ENCODE measurements at places on chromosomes 6 and 20.

DNA sequence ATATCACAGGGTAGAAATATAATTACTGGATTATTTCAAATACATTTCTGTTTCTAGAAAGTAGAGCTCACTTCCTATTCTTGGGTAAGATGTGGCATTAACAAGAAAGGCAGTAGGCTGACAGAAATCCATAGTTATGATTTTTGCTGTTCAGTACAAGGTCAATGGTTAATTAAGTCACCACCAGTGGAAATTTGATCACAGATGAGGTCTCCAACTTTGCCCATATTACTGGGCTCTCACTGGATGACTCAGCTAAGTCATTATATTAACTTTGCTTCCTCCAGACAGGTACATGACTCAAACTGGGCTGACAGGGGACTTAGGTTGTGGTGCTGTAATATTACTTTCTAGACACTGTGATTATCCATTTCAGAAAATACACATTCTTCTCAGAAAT, 212.4 kb downstream of the GRIK2 start:
- H3K4me3 ChIP-seq = no peak overlapping the region
- no peaks in the 10 kb centered on the region for H3K27me3 ChIP-seq
- H3K36me3 ChIP-seq = no peaks in the 10 kb centered on the region

DNA sequence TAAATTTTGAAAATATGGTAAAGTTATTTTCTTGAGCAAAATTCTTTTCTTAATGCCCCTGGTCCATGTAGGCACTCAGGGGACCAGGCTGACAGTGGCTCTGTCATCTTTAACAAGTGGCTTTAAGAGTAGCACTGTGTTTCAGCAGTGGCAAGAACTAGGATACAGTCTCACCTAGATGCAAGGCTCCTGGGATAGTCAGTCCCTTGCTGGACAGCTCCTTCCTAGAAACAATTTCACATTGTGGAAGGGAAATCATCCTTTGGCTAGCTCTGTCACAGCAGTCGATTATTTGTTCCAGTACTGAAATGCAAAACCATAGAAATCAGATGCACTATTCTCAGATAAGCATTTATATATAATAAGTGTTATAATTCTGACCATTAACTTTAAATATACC, 175.4 kb upstream of the KCNQ5 start:
- no peaks in the 10 kb centered on the region for H3K4me1 ChIP-seq
- H3K4me3 ChIP-seq = no peak overlapping the region
- H3K36me3 ChIP-seq = no peaks in the 10 kb centered on the region
- no peak overlapping the region for H3K27ac ChIP-seq
- no peaks in the 10 kb centered on the region for H3K27me3 ChIP-seq

DNA sequence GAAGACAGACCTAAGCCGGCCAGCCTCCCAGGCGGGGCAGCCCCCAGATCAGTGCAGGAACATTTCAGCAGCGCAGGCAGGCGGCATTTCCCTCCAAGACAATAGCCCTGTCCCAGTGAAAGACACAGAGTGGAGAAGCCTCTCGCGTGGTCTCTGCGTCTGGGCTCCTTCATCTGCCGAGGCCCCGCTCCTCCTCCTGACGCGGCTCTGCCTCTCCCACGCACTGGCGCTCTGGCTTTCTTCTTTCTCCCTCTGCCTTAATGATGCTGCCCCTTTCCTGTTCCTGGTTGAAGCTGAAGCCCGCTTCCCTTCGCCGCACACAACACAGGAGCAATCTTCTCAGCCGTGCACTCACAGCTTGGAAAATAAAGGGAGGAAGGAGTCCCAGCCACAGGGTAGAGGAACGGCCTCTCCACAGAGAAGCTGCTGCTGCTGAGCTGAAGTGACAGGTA, 347.5 kb downstream of the CDH4 start:
- no peaks in the 10 kb centered on the region for H3K36me3 ChIP-seq
- H3K27ac ChIP-seq = no peak overlapping the region
- H3K4me1 ChIP-seq = no peaks in the 10 kb centered on the region
- DNase-seq = no peak

DNA sequence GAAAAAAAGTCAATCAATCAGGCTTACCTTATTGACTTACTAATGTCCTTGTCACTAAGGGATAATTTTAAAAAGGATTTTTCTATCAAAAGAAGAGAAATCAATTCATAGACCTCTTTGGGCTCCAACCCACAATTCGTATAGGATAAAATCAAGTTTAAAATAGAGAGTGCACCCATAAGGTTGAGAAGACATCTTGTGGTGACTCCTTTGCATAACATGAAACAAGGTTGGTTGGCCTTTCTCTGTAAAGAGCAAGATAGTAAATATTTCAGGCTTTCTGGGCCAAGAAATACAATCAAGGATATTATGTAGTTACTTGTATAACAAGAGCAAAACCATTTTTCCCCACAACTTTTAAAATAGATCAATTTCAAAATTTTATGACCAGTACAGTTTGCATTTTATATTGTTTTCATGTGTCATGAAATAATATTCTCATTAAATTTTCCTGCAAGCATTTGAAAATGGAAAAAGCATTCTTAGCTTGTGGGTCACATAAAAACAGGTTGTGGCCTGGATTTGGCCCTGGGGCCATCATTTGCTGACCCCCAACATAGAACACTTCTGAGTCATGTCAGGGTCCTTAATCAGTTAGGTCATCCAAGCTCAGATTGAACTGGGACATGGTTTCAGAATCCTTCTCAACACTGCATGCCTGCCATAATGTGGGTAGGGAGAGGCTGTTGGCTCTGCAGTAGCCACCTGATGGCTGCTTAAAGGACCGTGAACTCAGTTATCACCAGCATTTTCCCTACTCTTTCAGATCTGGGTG, 76.7 kb downstream of the MYB start:
- DNase-seq = no peak
- H3K4me3 ChIP-seq = no peak overlapping the region
- H3K36me3 ChIP-seq = no peaks in the 10 kb centered on the region
- H3K27me3 ChIP-seq = no peaks in the 10 kb centered on the region

DNA sequence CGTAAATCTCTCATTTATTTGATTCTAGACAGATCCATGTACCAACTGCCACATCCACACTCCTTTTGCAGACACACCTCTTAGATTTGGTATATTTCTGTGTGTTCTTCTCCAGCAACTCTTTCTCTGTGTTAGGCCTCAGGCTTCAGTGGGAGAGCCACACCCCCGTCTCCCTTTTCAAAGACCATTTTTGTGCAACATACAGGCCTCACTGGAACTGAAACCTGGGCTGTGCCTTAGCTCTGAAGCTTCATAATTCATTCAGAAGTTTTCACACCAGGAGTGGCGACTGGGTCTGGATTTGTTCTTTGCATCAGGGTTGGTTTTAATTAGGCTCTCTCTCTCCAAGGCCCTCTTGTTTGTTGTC, 170.2 kb downstream of the THBS2 start:
- H3K4me3 ChIP-seq = no peak overlapping the region
- no peaks in the 10 kb centered on the region for H3K4me1 ChIP-seq
- DNase-seq = no peak
- no peaks in the 10 kb centered on the region for H3K36me3 ChIP-seq
- H3K27me3 ChIP-seq = no peaks in the 10 kb centered on the region

- DNase-seq = no peak
- no peaks in the 10 kb centered on the region for H3K27me3 ChIP-seq
- H3K4me3 ChIP-seq = no peak overlapping the region
These were observed 51.1 kb downstream of the GTF2H5 start for GRCh38 chr6:158219228-158219627.

DNA sequence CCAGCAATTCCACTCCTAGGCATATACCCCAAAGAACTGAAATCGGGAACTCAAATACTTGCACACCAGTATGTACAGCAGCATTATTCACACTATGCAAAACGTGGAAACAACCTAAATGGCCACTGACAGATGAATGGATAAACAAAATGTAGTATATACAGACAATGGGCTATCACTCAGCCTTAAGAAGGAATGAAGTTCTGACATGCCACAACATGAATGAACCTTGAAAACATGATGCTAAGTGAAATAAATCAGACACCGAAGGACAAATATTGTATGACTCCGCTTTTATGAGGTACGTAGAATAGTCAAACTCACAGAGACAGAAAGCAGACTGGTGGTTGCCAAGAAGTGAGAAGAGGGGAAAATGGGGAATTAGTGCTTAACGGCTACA, 59.1 kb upstream of the CCN6 start:
- no peak for DNase-seq
- H3K27me3 ChIP-seq = no peaks in the 10 kb centered on the region
- H3K4me3 ChIP-seq = no peak overlapping the region
- no peaks in the 10 kb centered on the region for H3K36me3 ChIP-seq
- no peaks in the 10 kb centered on the region for H3K4me1 ChIP-seq
- H3K27ac ChIP-seq = no peak overlapping the region

DNA sequence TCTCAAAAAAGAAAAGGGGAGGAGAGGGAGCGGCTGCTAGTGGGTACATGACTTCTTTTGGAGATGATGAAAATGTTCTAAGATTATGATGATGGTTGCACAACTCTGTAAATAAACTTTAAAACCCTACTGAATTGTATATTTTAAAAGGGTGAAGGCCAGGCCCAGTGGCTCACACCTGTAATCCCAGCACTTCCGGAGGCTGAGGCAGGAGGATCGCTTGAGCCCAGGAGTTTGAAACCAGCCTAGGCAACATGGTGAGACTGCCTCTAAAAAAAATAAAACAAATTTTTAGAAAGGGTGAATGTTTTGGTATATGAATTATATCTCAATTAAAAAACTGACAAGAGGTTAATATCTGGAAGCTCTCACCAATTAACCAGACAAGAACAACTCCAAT, 45.4 kb downstream of the BAK1 start:
- H3K4me3 ChIP-seq = no peak overlapping the region
- no peaks in the 10 kb centered on the region for H3K27me3 ChIP-seq
- no peaks in the 10 kb centered on the region for H3K36me3 ChIP-seq
- H3K27ac ChIP-seq = no peak overlapping the region

- H3K36me3 ChIP-seq = no peaks in the 10 kb centered on the region
- no peaks in the 10 kb centered on the region for H3K27me3 ChIP-seq
- H3K4me1 ChIP-seq = no peaks in the 10 kb centered on the region
- no peak overlapping the region for H3K4me3 ChIP-seq
These were observed 10.2 kb upstream of the DEFB113 start for GRCh38 chr6:49979584-49979983.

DNA sequence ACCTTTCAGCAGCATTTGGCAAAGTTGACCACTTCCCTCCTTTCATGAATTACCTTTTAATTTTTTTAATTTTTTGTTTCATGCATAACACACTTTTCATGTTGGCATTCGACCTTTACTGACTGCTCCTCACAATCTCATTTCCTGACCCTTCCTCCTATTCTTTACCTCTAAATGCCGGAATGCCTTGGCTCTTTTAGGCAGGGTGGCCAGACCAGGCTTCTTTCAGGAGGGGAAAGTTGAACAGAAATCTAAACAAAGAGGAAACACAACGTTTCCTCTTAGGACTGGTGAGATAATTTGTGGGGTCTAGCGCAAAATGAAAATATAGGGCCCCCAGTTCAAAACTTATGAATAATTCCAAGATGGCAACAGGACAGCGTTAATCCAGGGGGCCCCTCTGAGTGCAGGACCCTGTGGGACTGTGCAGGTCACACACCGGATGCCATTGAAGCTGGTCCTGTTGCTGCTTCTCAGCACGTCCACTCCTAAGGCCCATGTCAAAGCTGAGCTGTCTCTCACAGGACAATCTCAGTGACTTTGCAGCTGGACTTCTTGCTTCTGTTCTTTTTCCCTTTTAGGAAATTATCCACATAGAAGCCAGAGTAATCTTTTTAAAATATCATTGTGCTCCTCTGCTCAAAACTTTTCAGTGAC, 313.8 kb downstream of the HDGFL1 start:
- H3K4me3 ChIP-seq = no peak overlapping the region
- no peaks in the 10 kb centered on the region for H3K36me3 ChIP-seq
- no peaks in the 10 kb centered on the region for H3K27me3 ChIP-seq
- no peak overlapping the region for H3K27ac ChIP-seq
- no peak for DNase-seq

DNA sequence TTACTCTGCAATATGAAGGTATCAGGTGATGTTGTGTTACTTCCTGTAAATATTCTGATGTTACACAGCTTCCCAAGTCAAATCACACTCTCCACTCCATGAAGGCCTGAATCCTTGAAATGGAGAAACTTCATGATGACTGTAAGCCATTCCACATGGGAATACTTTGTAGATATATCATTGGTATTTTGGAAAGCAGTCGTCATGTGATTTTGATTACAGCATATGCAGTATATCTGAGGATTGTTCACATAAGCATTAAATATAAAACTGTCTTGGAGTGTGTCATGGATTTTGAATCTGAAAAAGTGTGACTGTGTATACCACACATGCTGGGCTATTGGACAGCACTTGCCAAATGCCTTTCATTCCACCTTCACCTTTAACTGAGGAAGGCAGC, 118.3 kb upstream of the EXOC2 start:
- no peaks in the 10 kb centered on the region for H3K4me1 ChIP-seq
- no peak for DNase-seq
- H3K27me3 ChIP-seq = no peaks in the 10 kb centered on the region
- H3K36me3 ChIP-seq = no peaks in the 10 kb centered on the region

DNA sequence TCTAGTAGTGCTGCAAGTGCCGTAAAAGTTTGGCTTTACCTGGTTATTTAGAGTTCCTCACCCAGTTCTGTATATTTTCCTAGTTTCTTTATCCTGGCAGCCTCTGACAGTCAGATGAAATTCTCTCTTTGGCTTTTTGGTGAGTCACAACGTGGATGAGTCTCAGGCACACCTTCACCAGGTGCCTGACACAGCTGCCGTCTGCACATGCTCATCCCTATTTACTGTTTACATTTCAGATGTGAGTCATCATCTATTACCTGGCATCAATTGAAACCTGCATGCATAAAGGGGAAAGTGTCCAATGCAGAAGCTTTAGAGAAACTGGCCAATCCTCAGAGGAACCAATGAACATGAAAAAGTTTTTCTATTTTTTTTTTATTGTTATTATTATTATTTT, 33.3 kb upstream of the ADGRF4 start:
- no peak overlapping the region for H3K27ac ChIP-seq
- no peaks in the 10 kb centered on the region for H3K4me1 ChIP-seq
- no peak for DNase-seq
- H3K27me3 ChIP-seq = no peaks in the 10 kb centered on the region

GRCh38 chr6:88588938-88589337, 374.5 kb downstream of the RNGTT start:
- no peak overlapping the region for H3K27ac ChIP-seq
- no peaks in the 10 kb centered on the region for H3K36me3 ChIP-seq
- H3K4me3 ChIP-seq = no peak overlapping the region
- H3K4me1 ChIP-seq = no peaks in the 10 kb centered on the region
- no peak for DNase-seq

DNA sequence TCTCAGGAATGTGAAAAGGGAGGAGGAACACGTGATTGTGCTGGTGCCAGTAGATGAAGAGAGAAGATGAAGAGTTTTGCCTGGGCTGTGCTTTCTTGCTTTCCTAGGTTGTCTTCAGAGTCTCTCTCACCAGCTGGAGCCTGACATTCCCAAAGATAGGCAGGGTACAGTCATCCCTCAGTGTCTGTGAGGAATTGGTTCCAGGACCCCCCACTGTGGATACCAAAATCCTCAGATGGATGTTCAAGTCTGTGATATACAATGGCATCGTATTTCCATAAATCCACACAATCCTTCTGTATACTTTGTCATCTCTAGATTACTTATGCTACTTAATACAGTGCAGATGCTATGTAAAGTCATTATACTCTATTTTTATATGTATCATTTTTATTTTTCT, 113.5 kb downstream of the SAMD5 start:
- no peak for DNase-seq
- no peaks in the 10 kb centered on the region for H3K27me3 ChIP-seq
- no peak overlapping the region for H3K4me3 ChIP-seq
- no peak overlapping the region for H3K27ac ChIP-seq
- no peaks in the 10 kb centered on the region for H3K4me1 ChIP-seq

- H3K27me3 ChIP-seq = no peaks in the 10 kb centered on the region
- H3K36me3 ChIP-seq = no peaks in the 10 kb centered on the region
- no peak overlapping the region for H3K27ac ChIP-seq
- no peaks in the 10 kb centered on the region for H3K4me1 ChIP-seq
- no peak overlapping the region for H3K4me3 ChIP-seq
These were observed 302.0 kb upstream of the STXBP5 start for GRCh38 chr6:146901940-146902816.

All from tibial nerve (tissue), 4 donors.